ENCODE measurements at places on chromosomes 11 and 22. TPM values are rescaled to one million over a fixed set of nuclear protein-coding genes. Genes with fewer than 3 reads are reported as not detected.

The ZDHHC8 gene
- 89.5 TPM for total RNA-seq

The ASPHD2 gene
- total RNA-seq, result 8.9 TPM

The NCAPH2 gene
- 175 TPM for total RNA-seq

The TSSK2 gene
- total RNA-seq, result not detected

The SPTBN2 gene
- 0.81 TPM for total RNA-seq

The POLDIP3 gene
- total RNA-seq, result 82.6 TPM

The OR51B2 gene
- not detected for total RNA-seq

The MTFP1 gene
- 97.0 TPM for total RNA-seq

The VPREB1 gene
- not detected for total RNA-seq

The PRDM11 gene
- 6.8 TPM for total RNA-seq

The GUCY1A2 gene
- total RNA-seq, result not detected

The DNAJB7 gene
- total RNA-seq, result not detected

The PKP3 gene
- 0.40 TPM for total RNA-seq

The FBXO7 gene
- total RNA-seq, result 69.4 TPM

The NLRP10 gene
- total RNA-seq, result not detected

The GATD1 gene
- 49.8 TPM for total RNA-seq
